ENCODE measurements at places on chromosomes 6 and 20.

GRCh38 chr20:61436667-61437279 is 184.7 kb downstream of the CDH4 start:
- DNase-seq = no peak

GRCh38 chr6:167764713-167765479 is 61.8 kb upstream of the AFDN start:
- DNase-seq = no peak

DNA sequence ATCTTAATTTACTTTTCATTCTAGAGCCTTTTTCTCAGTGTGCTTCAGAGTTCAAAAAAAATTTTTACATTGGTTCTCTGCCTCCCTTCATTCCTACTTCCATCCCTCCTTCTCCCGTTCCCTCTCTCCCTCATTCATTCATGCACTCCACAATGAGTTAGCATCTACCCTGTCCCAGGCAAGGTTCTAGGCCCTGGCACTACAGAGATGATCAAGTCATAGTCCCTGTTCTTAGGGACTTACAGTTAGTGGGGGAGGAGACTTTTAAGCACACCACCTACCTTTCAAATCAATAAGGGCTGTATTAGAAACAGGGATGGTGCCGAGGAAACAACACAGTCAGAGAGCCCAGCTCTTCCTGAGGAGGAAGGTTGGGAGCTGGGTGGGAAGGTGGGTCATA is 40.3 kb downstream of the MAP3K5 start:
- DNase-seq = no peak

DNA sequence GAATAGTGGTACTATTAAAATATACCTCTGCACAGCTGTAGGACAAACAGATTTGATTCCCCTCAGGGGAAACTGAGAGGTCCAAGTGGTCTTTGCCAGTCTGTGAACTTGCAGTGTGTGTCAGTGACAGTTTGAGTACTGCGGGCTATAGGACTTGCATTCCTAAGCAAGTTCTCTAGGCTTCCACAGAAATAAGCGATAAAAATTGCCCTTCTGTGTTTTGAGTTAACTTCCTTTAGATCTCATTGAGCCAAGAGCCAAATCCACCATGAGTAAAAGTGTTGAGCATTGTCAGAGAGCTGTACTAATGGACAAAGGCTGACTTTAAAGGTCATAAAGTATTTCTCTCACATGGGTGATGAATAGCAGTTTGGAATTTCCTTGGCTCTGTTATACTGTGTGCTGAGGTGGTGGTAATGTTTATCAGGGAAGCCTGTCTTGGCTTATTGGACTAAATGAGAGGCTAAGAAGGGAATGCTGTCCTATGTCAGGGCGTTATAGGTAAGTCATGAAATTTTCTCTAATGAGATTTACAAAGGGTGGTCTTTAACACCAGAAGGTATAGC is 122.6 kb upstream of the MAP3K7 start:
- DNase-seq = no peak

- DNase-seq = no peak
Measured at GRCh38 chr6:12065321-12066140, 53.4 kb downstream of the HIVEP1 start.

GRCh38 chr6:53536561-53536960 is 8.3 kb downstream of the GCLC start:
- DNase-seq = no peak

GRCh38 chr6:39416728-39417127 is 94.2 kb upstream of the KCNK16 start:
- no peak for DNase-seq

DNA sequence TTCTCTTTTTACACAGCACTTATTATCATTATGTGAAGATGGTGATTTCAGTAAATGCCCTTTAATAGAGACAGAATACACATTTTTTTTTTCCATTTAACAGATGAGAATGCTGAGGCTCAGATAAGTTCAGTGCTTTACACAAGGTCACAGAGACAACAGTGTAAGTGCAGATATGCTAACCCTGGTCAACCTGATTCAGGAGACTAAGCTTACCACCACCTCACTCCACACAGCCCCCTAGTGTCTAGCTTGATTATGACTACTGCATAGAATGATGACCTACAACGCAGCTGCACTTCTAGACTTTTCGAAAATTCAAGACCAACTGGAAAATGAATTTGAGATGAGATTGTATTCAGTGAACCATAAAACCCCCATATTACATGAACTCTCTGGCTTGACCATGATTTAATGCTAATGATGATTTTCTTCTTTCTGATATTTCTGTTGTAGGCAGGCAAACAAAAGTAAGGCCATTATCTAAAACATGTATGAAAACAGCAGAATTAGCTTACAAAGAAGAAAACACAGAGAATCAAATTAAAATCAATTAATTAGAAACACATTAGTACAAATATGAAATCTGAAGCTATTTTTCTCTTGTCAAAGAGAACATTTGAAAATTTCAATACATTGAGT is 212.1 kb upstream of the PHACTR1 start:
- DNase-seq = no peak

DNA sequence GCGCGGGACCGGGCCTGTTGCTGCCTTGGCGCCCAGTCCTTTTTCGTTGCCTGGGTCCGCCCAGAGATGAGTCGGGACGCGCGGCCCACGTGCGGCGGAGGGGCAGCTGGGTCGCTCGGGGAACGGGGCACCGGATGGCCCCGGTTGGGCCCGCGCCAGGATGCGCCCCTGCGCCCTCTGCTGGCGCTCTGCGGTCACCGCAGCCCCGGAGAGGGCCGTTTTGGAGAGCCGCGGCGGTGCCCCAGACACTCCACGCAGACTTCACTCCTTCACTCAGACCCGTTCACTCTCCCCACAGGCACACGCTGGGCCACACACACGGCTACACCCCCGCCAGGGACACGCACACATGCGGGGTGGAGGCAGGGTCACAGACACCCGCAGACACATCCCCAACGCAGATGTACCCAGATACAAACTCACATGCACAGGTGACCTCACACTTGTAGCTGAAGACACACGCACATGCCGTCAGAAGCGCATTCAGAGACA is 38.8 kb downstream of the SRC start:
- DNase-seq = peak; percentile 50

All from NCI-H345 (cell line).